ENCODE measurements at places on chromosomes 5 and 9. TPM values are rescaled to one million over a fixed set of nuclear protein-coding genes. Genes with fewer than 3 reads are reported as not detected.

Gene PCDHB8
- 4.6 TPM for total RNA-seq

DNA sequence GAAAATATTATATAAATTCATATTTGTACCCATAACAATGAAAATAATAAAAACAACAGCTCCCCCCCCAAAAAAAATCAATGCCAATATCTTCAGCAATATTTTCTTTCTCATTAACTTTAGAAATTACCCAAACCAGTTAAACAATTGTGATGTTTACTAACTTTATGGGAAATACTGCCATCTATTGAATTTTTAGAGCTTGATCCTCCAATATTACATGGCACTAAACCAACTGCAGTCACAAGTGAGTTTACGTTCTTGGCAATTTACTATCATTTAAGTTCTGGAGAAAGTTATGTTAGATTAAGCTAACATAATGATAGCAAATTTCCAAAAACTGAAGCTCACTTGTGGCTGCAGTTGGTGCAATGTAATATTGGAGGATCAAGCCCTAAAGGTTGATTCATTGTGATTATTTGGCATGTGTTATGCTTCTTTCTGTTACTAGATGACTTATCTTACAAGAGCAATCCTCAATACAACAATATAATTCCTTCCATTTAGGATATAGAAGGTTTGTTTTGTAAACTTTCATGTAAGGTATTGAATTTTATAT, 379.5 kb downstream of the CDH18 start:
- no peaks in the 10 kb centered on the region for H3K36me3 ChIP-seq
- no peaks in the 10 kb centered on the region for H3K4me1 ChIP-seq
- no peak overlapping the region for H3K4me3 ChIP-seq
- no peak overlapping the region for H3K27ac ChIP-seq

- H3K4me1 ChIP-seq, result no peaks in the 10 kb centered on the region
- H3K4me3 ChIP-seq, result no peak overlapping the region
- no peaks in the 10 kb centered on the region for H3K27me3 ChIP-seq
These were observed 490.7 kb upstream of the PTPRD start for GRCh38 chr9:11103525-11103924.

DNA sequence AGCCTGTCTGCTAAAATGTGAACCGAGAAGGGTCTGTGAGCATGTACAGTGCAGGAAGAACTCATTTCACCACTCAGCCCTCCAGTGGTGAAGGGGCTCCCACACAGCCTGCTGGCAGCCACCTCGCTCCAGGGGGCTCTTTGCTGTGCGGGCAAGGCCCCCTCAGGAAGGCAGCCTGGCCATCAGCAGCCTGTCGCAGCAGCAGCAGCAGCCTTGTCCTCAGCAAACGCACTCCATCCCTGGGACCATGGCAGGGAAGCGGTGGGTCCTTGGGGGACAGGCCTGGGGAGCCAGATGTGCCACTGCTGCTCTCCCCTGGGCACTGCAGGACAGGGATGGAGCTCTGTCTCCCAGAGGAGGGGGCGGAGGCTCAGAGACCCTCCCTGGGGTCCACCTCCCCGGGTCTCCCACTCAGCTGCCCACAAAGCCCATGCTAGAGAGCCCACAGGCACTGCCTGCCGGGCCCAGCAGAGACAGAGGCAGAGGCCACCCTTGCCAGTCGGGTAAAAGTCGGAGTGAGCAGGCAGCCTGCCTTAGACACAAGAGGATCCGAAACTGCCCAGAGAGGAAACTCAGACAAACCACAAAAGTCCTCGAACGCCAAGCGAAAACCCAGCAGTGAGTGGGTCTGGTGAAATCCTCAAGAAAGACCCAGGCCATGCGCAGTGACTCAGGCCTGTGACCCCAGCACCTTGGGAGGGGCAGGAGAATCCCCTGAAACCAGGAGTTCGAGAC, 8.0 kb downstream of the BRD3 start:
- DNase-seq, result no peak
- H3K27me3 ChIP-seq, result no peaks in the 10 kb centered on the region
- H3K27ac ChIP-seq, result no peak overlapping the region
- H3K4me1 ChIP-seq, result peaks cover 43% of the 10 kb centered on the region
- no peaks in the 10 kb centered on the region for H3K36me3 ChIP-seq
- no peak overlapping the region for H3K4me3 ChIP-seq

GRCh38 chr9:4116071-4116581, 183.7 kb downstream of the GLIS3 start:
- no peaks in the 10 kb centered on the region for H3K36me3 ChIP-seq
- no peak overlapping the region for H3K27ac ChIP-seq
- no peak overlapping the region for H3K4me3 ChIP-seq
- no peak for DNase-seq
- no peaks in the 10 kb centered on the region for H3K4me1 ChIP-seq

- no peaks in the 10 kb centered on the region for H3K4me1 ChIP-seq
- H3K36me3 ChIP-seq, result no peaks in the 10 kb centered on the region
- no peak overlapping the region for H3K4me3 ChIP-seq
- no peaks in the 10 kb centered on the region for H3K27me3 ChIP-seq
- no peak overlapping the region for H3K27ac ChIP-seq
These were observed 14.8 kb downstream of the FAM219A start for GRCh38 chr9:34443533-34443932.

- H3K27ac ChIP-seq, result peak overlapping the region; percentile 2
- no peaks in the 10 kb centered on the region for H3K27me3 ChIP-seq
- H3K4me3 ChIP-seq, result peak overlapping the region; percentile 52
These were observed 81.0 kb downstream of the RXRA start for GRCh38 chr9:134407121-134407779.

- no peaks in the 10 kb centered on the region for H3K36me3 ChIP-seq
- no peaks in the 10 kb centered on the region for H3K27me3 ChIP-seq
- no peaks in the 10 kb centered on the region for H3K4me1 ChIP-seq
- peak overlapping the region; percentile 46 for H3K4me3 ChIP-seq
- peak overlapping the region; percentile 97 for H3K27ac ChIP-seq
- peak; percentile 85 for DNase-seq
These were observed 9.0 kb downstream of the RGS14 start for GRCh38 chr5:177366528-177367322.

All from breast epithelium (tissue), 4 donors.